Skeletal muscle cell (primary cell): ENCODE measurements at places on chromosomes 7 and 10.

DNA sequence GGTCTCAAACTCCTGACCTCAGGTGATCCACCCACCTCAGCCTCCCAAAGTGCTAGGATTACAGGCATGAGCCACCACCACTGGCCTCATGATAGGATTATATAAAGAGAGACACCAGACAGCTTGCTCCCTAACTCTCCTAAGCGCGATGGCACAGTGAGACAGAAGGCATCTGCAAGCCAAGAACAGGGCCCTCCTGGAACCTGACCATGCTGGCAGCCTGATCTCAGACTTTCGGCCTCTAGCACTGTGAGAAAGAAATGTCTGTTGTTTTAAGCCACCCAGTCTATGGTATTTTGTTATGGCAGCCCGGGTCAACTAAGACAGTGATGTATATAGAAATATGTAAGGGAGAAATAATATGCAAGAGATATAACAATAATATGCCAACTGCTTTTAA is 51.2 kb downstream of the SRPK2 start:
- no peak for DNase-seq

DNA sequence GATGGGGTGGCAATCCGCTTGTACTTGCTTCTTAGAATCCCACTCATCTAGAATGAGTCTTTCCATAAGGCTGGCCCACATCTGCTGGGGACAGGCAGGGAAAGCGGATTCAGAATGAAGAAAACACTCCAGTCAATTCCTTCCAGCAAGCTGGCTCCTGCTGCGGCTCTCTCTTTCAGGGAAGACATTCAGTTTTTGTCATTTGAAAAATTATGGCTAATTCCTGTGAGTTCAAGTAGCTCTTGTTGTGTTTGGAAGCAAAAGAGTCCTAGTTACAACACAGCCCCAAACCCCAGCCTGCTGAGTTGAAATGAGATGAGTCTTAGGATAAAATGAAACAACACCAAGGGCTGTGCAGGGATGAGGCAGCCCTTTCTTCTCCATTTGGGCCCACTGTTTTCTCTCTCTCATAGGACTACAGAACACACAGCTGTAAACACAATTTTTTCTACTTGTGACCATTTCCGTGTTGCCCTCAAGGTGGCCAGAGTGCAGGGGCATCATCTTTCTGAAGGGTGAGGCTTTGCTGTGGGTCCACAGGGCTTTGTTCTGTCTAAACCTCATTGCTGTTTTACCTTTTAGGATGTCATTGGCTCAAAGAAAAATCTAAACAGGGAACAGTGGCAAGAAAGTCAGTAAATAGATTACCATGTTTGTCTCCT is 90.8 kb upstream of the EEPD1 start:
- no peak for DNase-seq

- no peak for DNase-seq
These were observed 24.0 kb downstream of the WASL start for GRCh38 chr7:123724817-123725253.

GRCh38 chr10:70549962-70550458 is 52.5 kb downstream of the PRF1 start:
- DNase-seq, result no peak

DNA sequence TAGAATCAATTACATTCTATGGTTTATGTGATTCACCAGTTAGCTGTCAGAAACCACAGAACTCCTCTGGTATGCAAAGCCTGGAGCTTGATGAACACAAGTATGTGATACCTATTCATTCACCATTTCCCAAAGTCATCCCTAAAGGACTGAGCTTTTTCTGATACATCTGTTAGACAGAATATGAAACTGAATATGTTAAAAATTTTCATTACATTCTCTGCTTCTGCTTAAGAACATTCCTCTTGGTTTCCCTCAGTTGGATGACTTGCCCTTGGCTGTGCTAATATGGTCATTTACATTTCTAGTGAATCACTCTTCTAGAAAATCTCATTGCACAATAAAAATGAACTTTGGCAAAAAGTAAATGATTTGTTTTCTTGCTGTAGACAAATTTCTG is 10.8 kb upstream of the PON1 start:
- peak; percentile 57 for DNase-seq

- DNase-seq, result no peak
These were observed 1.8 kb downstream of the CALU start for GRCh38 chr7:128740996-128741395.

DNA sequence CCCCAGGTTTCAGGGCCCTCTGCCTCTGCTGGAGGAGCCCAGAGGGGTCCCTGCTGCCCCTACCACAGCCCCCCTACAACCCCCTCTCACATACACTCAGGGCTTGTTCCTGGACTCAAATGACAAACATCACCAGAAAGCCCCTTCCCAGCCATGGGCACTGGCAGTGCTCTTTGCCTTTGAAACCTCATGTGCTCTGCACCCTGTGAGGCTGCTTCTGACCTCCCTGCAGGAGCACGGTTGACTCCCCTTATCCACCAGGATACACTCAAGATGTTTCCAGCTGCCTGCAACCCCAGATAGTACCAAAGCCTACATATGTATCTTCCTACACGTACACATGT is 3.5 kb upstream of the ADIRF start:
- DNase-seq, result no peak

DNA sequence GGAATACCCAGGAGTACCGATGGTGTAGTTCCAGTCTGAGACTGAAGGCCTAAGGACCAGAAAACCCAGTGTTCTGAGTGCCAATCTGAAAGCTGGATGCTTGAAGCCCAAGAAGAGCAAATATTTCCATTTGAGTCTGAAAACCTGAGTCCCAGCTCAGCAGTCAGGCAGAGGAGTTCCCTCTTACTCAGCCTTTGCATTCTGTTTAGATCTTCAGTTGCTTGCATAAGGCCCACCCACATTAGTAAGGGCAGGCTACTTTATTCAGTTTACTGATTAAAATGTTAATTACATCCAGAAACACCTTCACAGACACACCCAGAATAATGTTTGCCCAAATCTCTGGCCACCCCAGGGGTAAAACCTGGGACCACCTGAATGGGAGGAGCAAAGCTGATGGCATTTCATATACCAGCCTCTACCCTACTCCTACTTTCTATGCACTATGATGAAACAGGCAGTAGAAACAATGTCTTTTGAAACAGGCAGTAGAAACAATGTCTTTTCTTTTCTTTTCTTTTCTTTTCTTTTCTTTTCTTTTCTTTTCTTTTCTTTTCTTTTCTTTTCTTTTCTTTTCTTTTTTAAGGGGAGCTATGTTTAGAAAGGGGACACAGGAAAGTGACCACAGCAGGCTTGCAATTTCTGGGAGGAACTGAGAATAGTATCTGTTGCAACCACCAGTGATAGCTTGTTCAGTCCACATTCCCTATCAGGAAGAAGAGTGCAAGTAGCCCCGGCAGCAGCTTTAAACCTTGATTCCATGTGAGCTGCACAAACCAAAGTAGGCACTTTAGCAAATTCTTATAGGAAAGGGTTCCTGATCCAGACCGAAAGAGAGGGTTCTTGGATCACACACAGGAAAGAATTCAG is 30.6 kb downstream of the FAM237B start:
- DNase-seq, result no peak

DNA sequence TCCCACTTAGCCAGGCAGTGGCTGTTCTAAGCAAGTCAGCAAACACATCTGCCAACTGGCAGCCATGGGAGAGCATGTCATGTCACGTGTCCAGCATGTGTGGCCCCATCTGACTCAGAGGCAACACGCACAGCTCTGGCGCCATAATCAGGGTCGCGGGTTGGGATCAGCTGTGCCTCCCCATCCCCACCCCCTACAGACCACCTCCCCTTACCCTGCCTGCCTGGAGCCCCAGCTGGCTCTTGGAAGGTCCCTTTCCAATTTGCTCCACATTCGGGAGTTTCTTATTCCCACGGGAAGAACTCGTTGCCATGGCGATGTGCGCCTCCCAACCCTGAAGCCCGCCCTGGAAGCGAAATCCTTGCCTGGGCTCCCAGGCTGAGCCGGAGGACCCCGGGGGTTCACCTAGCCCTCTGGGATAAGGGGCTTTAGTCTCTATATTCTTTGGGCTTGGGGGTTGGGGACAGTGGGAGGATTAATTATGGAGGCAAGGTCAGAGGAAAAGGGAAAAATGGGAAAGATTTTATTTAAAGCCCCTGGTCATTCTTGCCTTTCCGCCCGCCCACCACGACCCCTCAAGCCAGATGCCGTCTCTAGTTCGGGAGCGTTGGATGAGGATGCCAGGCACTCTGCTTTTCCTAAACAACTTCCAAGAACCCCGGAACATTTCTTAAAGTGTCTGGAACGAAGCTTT is 283.7 kb downstream of the ZEB1 start:
- peak; percentile 43 for DNase-seq

DNA sequence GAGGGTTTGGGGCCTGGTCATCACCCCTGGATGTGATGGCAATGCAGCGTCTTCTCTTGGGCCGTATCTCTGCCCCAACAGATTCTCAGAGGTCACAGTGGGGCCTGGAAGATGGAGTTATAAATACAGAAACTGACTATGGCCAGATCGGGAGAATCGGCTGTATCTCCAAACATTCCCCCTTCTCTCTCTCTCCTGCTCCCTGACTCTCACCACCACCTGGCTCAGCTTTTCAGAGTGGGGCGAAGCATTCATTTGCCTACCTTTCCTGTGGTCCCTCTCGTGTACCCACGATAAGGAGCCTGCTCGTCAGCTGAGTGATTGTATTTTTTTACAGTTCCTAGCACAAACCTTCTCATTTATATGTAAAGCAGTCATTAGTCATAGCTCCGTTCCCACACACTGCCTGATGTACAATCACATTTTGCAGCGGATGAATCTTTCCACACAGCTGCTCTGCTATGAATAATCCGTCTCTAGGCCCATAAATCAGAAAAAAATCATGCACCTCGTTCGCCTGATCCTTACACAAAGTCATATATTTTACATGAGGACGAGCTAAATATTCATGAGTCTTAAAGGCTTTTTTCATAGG is 23.2 kb upstream of the BTRC start:
- DNase-seq, result peak; percentile 45

- no peak for DNase-seq
These were observed 219.1 kb downstream of the EMX2 start for GRCh38 chr10:117761695-117762094.

- no peak for DNase-seq
These were observed 81.1 kb upstream of the CPXM2 start for GRCh38 chr10:123972481-123973401.

- DNase-seq, result no peak
These were observed 51.6 kb downstream of the PDGFA start for GRCh38 chr7:467856-468545.

DNA sequence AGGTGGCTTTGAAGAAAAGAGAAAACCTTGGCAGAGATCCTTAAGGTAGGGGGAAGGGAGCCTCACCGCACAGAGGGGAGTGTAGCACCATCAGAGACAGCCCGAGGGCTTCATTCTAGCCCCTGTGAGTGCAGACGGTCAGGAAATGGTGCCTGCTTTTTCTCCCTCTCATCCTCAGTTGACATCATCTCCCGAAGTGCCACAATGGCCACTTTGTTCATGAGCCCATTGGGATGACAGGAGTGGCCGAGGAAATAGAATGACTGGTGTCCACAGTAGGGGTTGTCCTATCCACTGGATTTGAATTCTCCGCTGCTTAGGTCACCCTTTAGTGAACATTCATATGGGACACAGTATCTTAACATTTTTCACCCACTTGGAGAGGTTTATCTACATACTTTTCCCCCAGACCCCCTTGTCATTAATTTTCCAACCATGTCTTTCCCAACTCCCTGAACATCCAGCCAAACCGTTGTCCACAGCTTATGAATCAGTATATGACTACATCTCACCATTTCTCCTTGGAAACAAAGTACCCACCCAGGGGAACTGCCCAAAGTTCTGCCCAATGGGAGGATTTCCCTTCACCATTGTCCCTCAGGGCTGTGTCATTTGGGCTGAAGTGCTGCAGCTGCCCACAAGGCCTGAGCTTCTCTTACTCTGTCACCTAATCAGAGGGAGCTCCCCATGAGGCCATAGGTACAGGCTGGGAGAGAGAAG is 108.8 kb downstream of the ADCY1 start:
- no peak for DNase-seq

- DNase-seq, result no peak
These were observed 294.3 kb downstream of the CTNNA3 start for GRCh38 chr10:67401711-67402110.

- peak; percentile 85 for DNase-seq
These were observed 3.9 kb downstream of the LSMEM1 start for GRCh38 chr7:112484671-112485167.

DNA sequence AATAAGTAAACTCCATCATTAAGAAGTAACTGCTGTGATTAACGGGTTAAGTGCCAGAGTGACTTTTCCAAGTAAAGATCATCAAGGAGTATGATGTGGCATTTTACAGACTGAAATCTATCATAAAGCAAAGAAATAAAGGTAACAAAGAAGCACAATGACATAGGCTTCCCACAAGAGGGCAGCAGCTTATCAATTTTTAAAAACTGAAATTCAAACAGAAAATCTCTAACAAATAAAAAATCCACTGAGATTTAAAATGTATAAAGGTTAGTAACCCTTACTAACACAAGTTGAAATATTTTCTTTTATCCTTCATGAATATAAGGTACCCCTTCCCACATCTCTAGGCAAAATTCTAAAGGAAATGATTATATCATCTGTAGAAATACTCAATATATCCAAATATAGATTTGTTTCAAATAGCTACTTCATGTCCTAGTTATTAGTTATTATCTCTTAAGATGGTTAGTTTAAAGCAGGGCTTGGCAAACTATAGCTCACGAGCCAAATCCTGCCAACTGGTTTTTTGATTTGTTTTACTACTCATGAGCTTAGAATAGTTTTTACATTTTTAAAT is 29.2 kb downstream of the FAM3C start:
- no peak for DNase-seq

- no peak for DNase-seq
These were observed 834.7 kb upstream of the KCND2 start for GRCh38 chr7:119438315-119438714.

- DNase-seq, result no peak
These were observed 266.2 kb downstream of the CAMK1D start for GRCh38 chr10:12615296-12616220.

GRCh38 chr10:114078346-114078745 is 34.7 kb downstream of the ADRB1 start:
- DNase-seq, result no peak

DNA sequence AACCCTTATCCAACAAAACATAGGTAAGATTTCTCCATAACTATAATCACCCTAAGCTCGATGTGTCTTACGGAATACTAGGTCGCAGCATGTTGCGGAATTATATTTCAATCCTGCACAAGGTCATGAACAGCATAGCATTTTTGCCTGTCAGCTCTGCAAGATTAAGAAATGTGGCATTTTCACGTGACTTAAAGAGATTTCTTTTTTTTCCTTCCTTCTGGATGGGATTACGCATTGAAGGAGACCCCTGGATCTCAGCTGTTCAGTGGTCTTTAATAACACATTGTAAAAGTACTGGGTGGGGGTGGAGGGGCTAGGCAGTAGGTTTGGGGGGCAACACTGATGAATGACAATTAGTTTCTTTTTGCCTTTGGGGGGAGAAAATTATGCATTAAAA is 106.7 kb downstream of the CUBN start:
- DNase-seq, result no peak

GRCh38 chr7:103446049-103446520 is at the start of gene SLC26A5:
TSS of gene SLC26A5 (minus strand) at chr7:103446207. CDS start at chr7:103421514, 24,693 bp downstream.
- no peak for DNase-seq

DNA sequence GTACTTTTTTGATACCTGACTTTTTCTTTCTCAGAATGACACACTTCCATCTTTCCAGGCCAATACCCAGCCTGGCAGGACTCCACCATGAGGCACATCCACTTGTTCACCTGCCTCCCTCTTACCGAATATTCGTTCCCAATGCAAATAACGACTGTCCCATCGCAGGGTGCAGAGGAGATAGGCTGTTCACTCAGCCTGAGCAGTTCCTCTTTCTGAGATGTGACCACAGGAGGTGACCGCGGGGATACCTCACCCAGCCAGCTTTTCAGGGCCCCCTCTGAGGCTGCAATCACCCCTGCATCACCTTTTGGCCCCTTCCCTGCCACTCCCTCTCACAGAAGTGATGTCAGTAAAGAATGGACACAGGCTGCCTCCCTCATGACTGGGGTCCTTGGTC is 28.3 kb downstream of the PTPRN2 start:
- no peak for DNase-seq
